ENCODE measurements at places on chromosomes 2 and 18.

GRCh38 chr2:224545884-224546644, 39.1 kb downstream of the CUL3 start:
- no peak for DNase-seq

DNA sequence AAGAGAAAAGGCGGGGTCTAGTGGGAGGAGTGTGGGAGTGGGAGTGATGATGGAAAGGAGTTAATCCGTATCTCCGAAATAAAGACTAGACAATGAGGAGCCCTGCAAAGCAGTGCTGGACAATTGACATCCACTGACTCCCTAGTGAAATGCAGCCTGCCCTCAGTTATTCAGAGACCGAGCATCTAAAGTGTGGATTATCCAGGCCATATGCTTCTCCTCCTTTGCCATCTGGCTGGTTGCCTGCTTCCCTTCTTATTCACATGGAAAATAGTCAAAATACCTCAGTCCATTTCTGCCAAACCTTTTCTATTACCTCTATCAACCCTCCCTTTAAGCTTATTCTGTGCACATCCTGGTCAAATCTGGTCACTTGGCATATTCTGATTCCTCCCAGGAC, 288.8 kb upstream of the SIX3 start:
- DNase-seq: no peak

DNA sequence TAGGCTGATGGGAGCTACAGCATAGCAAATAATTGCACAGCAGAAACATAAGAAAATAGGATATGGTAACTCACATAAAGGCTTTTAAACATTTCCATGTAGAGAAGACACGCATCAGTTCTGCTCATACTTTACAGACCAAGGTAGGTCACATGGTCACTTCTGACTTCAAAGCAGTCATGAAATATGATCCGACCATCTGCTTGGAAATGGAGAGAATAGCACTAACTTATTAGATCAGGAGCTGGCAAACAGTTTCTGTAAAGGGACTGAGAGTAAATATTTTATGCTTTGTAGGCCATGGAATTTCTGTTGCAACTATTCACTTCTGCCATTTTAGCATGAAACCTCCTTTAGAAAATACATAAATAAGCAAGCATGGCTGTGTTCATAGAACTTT, 936.6 kb upstream of the FANCL start:
- no peak for DNase-seq

- DNase-seq: no peak
These were observed 78.8 kb upstream of the TTN start for GRCh38 chr2:178886006-178886405.

DNA sequence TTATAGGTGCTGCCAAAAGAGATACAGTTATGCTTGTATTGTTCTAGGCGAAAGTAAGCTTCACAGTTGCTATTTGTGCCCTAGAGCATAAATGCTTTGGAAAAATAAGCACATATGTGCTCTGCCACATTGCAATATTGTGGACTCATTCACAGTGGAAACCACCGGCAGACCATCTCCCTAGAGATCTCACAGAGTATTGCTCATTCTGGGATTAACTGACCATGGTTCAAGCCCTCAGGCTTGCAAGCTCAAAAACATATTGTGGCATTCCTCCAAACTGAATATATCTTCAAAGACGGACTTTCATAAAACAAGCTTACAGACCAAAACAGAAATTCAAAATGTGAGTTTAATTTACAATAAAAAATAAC, 158.2 kb upstream of the CCDC150 start:
- DNase-seq: no peak

GRCh38 chr2:136057023-136057801, 60.7 kb downstream of the CXCR4 start:
- no peak for DNase-seq

GRCh38 chr18:62521593-62521992, 1.2 kb upstream of the ZCCHC2 start:
- no peak for DNase-seq

DNA sequence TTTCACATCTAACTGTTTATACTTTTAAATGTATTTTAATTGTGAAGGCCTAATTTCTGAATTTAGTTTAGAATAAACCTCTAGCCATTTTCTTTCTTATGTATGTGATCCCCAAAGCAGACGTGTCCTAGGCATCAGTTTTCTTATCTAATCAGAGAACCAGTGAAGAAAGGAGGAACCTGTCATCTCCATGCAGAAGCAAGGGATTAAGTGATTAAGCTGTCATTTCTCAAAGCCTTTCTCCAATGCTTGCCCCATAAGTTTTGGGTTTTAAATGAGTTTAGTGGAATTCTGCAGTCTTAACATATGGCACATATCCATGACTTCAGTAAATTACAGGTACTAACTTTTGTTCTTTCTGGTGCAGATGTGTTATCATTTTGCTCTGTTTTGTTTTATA, 190.4 kb downstream of the PLCL1 start:
- DNase-seq: no peak

DNA sequence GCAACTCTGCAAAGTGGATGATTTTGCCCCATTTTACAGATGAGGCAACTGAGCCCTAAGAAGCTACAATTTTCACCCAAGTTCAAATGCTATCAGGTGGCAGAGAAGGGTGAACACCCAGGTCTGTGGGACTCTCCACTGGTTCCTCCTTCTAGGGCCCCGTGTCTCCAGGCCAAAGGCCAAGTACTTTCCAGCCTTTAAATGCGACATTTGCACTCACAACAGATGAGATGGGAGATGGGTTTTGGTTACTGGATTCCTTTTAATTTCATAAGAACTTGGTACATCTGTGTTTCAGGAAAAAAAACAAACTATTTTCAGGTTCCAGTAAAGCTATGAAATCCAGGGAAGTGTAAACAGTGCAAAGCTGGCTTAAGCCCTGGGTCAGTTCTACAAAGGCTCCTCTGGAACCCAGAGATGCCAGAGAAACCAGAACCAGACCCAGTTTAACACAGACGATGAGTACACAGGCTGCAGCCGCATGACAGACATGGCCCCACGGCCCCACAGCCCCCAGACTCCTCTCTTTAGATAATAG, 361.7 kb downstream of the ANAPC1 start:
- no peak for DNase-seq

GRCh38 chr18:421247-422155, 79.0 kb downstream of the COLEC12 start:
- no peak for DNase-seq

- DNase-seq: no peak
These were observed 2.1 kb upstream of the SNED1 start for GRCh38 chr2:240996161-240996833.

GRCh38 chr2:88600038-88600465, 27.2 kb downstream of the EIF2AK3 start:
- DNase-seq: peak; percentile 100

DNA sequence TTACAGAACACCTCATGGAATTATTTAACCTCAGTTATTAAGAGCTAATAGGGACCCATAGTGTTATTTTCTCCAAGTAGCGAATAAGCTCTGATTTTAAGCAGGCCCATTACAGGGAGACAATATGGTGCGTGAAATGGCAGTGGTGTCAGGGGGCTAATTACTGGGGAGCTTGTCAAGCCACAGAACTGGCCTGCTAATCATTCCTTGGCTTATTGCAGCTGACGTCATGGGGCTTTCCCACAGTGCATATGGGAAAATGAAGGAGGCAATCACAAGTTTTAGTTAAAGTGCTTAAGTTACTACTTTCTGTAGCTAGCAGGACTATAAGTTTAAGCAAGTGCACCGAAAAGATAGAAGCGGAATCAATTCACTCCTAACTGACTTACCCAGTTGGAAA, 262.5 kb downstream of the TGIF1 start:
- DNase-seq: no peak

DNA sequence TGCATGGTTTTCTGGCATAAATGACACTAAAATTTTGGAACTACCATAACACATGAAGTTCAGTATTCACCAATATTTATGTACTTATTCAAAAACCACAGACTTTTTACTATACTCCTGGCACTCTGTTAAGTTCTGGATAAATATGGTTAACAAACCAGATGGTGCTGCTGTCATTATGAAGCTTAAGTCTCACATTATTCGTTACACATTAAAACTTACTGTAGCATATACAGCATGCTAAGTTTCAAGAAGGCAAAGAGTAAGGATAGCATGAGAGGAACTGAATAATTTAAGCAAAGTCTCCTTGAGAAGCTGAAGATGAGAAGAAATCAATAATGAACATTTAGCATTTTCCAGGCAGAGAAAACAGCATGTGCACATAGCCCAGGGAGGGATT, 929.5 kb downstream of the NRXN1 start:
- no peak for DNase-seq

- no peak for DNase-seq
These were observed 6.8 kb upstream of the CHMP3 start for GRCh38 chr2:86570059-86570458.

DNA sequence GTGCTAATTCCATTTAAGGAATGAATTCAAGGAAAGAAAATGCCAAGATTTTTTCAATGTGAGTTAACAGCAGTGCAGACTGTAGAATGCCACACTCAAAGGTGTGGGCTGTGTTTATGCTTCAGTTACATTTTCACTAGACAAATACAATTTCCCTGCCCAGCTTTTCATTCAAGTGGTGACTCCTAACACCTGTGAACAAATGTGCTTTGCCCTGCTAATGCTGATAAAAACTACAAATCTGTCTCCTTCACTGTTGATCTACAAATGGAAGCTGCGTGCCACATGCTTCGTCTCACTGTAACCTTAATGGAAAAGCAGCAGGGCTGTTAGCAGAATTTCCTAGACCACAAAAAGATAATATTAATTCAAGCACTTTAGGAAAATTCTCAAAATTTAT, 19.8 kb upstream of the TCF4 start:
- no peak for DNase-seq

GRCh38 chr2:55903727-55904126, 19.9 kb downstream of the EFEMP1 start:
- no peak for DNase-seq

DNA sequence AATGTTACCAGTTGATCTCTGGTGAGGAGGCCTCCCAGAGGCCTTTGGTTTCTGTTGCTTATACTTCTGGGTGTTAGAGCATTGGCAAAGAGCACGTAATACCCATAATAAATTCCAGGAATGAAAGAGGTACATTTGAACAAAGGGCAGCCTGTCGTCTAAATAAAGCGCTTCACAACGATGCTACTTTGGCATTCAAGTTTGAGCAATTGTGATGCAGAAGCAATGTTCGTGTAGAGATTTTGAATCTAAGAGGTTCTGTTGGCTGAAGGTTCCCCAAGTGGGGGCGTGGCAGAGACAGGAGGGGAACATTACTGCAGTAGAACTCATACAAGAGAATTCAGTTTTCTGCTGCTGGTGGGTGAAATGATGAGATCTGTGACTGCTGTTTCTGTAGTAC, 27.8 kb downstream of the ZNF532 start:
- no peak for DNase-seq

DNA sequence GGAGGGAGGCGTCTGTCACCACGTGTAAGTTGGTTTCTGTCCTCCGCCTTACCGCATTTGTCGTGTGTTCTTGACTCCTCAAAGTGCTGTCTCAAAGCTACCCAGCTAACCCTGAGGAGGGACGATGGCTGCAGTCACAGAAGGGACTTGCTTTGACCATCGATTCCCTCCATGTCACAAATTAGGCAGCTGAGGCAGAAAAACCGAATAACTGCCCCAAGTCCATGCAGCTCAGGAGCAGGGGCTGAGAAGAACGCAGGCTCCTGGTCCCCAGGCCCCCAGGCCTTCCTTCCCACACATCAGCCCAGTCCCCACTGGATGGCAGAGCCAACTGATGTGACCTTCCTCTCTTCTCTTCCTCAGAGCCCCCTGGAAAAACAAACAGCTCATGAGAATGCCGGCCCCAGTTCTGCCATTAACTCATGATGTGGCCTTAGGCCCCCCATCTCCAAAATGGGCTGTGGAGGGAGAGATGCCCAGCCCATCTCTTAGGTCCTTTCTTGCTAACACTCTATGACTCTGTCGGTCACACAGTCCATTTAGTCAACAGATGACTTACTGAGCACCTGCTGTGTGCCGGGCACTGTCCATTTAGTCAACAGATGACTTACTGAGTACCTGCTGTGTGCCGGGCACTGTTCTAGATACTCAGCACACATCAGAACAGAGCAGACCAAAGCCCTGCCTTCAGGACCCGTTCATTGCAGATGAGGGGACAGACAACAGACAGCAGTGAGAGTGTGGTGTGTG, 19.6 kb downstream of the MTERF4 start:
- no peak for DNase-seq

- DNase-seq: no peak
These were observed 26.8 kb upstream of the DCC start for GRCh38 chr18:52313213-52313612.

DNA sequence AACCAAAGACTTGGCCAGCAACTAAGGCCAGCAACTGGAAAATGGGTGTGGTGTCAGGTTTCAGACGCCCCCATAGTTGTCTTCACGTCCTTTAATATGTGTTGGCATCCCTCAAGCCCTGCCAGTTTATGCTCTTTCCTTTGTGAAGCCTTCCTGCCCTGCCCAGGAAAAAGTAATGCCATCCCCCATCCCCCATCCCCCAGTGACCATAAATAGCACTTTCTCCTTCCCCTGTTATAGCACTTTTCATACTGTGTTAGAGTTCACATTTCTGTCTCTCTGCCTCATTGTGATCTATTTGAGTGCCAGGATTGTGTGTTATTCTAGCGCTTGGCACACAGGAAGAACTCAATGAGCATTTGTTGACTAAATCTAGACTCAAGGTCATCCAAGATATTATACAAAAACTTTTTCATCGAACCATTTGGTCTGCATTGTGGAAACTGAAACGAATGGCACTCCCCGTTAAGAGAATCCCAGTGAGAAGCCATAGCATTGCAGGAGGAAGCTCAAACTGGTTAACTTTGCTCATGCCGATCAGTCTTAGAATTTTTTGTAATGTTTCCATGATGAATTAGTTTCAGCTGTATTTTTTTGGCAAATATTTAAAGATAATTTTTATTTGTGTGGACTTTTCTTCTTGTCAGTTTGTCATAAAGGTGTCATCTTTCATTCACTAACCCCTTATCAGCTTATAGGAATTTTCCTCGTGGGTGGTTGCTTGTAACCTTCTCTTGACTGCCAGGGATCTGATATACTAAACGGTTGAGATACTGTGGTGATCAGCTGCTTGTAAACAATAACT, 15.7 kb downstream of the CRIM1 start:
- DNase-seq: no peak

DNA sequence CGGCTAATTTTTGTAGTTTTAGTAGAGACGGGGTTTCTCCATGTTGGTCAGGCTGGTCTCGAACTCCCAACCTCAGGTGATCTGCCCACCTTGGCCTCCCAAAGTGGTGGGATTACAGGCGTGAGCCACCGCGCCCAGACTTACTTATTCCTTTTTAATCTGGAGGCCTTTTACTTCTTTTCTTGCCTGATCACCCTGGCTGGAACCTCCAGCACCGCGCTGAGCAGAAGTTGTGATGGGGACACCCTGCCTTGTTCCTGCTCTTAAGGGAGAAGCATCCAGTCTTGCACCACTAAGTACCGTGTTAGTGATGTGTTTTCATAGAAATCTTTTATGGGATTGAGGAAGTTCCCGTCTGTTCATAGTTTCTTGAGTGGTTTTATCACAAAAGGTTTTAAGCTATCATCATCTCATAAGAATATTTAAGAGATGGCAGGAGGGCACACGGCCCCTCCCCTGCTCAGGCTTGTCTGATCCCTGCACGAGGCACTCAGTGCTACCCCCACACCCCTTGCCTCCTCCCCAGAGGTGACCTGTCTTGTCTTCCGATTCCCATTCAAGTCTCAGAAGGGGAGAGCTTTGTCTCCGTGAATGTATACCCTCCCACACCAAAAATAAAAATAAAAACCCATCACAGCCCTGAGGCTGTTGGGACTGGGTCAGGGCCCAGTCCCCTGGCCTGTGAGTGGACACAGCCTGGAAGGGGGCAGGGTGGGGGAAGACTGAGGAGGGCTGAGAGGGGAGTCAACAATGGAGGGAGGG, 65.3 kb upstream of the SMAD7 start:
- DNase-seq: no peak
